ENCODE measurements at places on chromosomes 7 and 10. TPM values are rescaled to one million over a fixed set of nuclear protein-coding genes. Genes with fewer than 3 reads are reported as not detected.

AFAP1L2 gene
- not detected for total RNA-seq

CLEC5A gene
- not detected for total RNA-seq

EN2 gene
- not detected for total RNA-seq

OPALIN gene
- total RNA-seq = not detected

UCMA gene
- total RNA-seq = not detected

MYO1G gene
- total RNA-seq = 0.20 TPM

HECW1 gene
- total RNA-seq = 0.57 TPM

A1CF gene
- total RNA-seq = not detected

ARPC1A gene
- 167 TPM for total RNA-seq

All from A673 (cell line).